ENCODE measurements at places on chromosomes 5 and 9.
A peak's percentile ranks its signal among the peaks of the same experiment; 100 is the strongest.

DNA sequence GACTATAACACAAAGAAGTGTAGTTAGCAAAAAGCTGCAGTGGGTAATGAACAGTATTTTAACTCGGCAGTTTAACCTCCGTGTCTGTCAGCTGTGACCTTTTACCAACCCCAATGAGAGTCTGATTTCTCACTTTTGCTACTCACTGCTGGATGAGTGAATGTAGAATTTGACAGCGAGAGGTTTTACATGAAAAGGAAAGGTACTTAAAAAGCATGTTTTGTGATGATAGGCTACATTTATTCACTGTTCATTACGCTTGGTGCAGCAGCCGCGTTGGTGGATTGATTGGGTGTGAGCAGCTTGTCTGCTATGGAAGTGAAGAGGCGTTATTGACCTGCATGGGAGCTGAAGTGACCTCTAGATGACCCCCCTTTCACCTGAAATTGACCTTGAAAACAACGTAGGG lies 867.7 kb downstream of the NR2F1-AS1 start:
- no peak for DNase-seq

- DNase-seq = no peak
Observed at GRCh38 chr5:169148138-169148740, 152.7 kb downstream of the SLIT3 start.

DNA sequence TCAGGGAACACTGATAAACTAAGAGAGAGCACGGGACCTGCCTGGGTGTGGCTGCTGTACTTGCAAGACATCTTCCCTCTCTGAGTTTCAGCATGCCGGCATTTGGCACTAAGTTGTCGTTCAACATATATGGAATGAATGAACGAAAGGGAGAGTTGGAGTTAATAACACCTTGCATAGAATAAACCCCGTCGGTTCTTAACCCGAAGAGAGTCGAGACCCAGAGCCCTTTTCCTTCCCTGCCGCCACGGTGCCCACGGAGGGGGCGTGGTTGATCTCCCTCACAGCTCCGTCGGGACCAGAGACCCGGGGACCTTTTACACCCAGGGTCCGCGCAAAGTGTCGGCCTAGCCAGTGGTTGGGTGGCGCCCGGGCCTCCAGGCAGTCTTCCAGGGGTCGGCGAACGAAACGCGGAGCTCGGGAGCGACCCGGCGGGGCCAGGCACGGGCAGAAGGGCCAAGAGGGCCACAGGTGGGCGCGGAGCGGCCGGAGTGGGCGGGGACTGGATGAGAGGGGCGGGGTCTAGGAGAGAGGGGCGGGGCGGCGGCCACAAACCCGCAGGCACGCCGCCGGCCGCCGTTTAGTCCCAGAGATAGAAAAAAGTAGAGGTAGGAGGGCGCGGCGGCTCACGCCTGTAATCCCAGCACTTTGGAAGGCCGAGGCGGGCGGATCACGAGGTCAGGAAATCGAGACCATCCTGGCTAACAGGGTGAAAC lies 735 bp upstream of the RPL26L1 start:
- peak; percentile 79 for DNase-seq

GRCh38 chr5:56211298-56211865 lies 21.7 kb downstream of the ANKRD55 start:
- DNase-seq = peak; percentile 32

GRCh38 chr9:80231318-80232236 lies 659.8 kb downstream of the TLE4 start:
- no peak for DNase-seq

- DNase-seq = peak; percentile 3
Observed at GRCh38 chr5:109553846-109554245, 135.9 kb upstream of the MAN2A1 start.

DNA sequence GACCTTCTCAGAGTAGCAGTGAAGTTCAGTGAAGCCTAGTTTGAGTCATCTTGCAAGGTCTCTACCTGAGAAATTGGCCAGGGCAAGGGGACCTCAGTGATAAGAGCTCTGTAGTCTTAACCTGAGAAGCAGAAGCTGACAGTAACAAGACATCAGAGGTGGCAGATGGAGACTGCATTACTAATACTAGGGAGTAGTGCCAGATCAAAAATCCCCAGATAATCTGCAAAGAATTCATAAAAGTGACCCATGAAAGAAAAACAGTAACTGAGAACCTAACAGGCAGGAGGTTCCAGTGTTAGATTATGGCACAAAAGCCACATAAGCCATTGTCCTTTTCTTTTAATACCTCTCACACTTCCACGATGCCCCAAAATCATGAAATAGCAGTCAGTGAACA lies 175.5 kb downstream of the MUSK start:
- no peak for DNase-seq

DNA sequence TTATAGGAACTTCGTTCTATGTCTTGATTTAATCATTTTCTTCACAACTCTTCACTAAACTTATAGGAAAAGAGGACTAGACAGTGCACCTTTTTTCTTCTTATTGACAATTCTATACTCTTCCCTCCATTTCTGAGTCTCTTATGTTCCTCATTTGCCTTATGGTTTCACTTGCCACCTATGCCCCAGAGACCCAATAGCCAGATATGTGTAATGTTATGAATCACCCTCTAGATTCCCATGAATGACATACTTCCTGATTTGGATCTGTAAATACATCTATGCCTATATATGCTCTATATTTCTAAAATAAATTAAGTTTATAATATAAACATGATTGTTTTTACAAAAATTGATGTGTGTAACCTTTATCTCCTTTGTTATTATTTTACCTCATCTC lies 514.1 kb upstream of the MEF2C start:
- DNase-seq = no peak

GRCh38 chr5:105905392-105905791 lies 1765.3 kb downstream of the EFNA5 start:
- DNase-seq = no peak

DNA sequence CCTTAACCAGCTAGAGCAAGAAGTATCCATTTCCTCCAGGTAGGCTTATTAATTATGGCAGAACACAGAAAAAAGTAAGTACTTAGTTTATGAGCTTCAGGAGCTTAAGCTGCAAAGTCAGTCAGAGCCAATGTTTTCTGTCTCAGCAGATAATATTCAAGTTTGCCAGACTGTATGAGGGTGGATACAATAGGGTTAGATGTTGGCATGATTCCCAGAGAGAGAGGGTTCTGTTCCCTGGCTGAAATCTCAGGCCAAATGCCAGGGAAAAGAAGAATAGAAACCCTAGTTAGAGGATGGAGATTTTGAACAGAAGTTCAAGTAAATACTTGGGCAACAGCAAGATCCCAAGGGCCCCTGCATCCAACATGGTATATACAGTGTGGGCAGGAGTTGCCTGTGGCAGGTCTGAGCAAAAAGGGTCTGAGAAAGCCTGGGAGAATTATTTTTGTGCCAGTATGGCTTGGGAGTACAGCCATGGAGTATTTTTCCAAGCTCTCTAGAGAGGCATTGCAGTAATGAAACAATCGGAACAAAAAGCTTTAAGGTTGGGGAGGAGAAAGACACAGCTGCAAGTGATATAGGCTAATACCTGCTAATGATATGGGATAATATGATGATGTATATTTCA lies 31.0 kb upstream of the ISOC1 start:
- no peak for DNase-seq

DNA sequence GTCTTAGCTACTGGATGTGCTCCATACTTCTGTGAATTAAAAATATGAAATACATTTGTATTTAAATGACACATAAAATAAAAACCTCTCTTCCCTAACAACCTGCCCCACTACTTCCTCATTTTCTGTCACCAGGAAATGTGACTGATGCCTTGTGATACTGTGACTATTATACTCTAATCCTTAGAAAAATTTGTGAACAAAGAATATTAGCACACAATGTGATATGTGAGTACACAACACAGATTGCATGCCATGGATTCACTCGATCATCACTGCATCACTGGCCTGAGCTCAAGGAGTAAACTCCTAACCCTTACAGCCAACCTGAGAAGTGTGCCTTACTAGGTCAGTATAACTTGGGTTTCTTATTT lies 281.0 kb downstream of the EFNA5 start:
- DNase-seq = no peak

DNA sequence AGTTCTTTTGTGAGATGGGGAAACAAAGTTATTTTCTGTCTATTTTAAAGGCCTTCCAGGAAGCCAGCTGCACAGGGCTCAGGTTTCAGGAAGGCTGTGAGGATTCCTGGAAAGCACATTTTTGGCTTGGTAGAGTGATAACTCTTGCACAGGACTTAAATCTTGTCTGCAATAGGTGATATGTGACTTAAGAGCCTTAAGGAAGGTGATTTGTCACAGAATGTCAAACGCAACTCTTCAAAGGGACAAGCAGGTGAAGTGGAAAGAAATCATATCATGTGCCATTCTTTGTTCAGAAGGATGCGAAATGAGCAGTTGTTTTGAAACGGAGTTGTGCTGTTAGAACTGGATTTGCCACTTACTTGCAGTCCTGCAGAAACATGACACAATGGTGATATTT lies 459.3 kb downstream of the MAT2B start:
- DNase-seq = no peak

GRCh38 chr5:56116599-56117141 lies 116.5 kb downstream of the ANKRD55 start:
- no peak for DNase-seq

DNA sequence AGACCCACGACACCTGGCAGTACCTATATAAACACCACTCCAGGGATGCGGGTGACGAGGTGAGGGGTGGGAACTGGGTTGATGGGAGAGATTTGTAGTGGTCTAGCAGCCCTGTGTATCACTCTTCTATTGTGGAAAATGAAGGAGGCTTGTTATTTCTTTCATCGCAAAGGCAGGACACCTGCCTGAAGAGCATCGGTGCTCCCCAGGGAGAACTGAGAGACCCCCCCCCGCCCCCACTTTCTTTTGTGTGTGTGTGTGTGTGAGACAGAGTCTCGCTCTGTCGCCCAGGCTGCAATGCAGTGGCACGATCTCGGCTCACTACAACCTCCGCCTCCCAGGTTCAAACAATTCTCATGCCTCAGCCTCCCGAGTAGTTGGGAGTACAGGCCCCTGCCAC lies 8.3 kb upstream of the WDR5 start:
- DNase-seq = no peak

DNA sequence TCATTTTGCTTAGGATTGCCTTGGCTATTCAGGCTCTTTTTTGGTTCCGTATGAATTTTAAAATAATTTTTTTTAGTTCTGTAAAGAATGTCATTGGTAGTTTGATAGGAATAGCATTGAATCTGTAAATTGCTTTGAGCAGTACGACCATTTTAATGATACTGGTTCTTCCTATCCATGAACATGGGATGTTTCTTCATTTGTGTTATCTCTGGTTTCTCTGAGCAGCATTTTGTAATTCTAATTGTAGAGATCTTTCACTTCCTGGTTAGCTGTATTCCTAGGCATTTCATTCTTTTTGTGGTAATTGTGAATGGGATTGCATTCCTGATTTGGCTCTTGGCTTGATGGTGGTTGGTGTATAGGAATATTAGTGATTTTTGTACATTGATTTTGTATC lies 6.3 kb upstream of the UBE2QL1 start:
- DNase-seq = no peak

DNA sequence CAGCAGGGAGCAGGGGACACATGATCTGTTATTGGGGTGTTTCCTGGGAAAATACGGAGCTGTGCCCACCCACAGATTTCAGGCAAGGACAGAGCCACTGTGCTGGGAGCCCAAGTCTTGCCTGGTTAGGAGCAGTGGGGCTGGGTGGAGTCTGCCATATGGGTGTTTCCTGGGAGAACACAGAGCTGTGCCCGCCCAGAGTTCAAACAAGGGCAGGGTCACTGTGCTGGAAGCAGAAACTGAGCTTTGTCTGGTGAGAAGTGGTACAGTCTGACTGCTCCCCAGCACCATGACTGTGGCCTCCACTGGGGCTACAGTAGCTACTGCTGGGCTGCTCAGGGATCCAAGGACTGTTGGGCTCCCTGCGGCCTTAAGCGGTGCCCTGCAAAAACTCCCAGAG lies 135.5 kb downstream of the MCTP1 start:
- no peak for DNase-seq

- no peak for DNase-seq
Observed at GRCh38 chr5:60852940-60853339, 8.9 kb upstream of the ELOVL7 start.

GRCh38 chr5:148746826-148747535 lies 79.4 kb upstream of the ADRB2 start:
- DNase-seq = no peak

GRCh38 chr5:149228618-149229297 lies 42.9 kb upstream of the AFAP1L1 start:
- peak; percentile 77 for DNase-seq

- DNase-seq = peak; percentile 48
Observed at GRCh38 chr9:136544964-136545691, 720 bp downstream of the NOTCH1 start.

- DNase-seq = peak; percentile 4
Observed at GRCh38 chr5:84218546-84218945, 166.1 kb downstream of the EDIL3 start.

DNA sequence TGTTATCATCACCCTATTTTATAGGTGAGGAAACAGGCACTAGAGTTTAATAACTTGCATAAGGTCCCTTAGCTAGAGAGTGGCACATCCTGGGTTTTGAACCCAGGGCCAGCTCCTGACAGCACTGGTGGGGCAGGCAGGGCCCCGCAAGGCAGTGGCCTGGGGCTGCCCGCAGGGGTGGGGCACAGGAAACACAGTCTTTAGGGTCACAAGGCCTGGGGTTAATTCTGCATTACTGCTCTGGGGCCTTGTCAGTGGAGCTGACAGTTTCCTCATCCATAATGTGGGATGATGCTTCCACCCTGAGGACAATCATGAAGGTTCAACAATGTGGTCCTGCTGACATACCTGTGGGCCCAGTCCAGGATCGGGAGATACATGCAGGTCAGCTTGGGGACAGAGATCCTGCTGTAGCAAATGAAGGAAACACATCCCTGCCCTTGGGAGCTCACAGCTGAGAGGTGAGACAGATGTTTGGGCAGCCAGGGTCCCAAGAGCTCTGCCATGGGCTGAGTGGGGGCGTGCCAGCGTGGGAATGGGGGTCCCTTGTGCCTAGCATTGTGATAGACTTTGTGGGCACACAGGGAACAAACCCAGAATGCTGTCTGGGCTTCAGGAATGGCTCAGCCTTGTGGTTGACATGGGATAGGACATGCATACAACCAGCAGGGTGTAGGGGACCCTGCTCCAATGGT lies 14.7 kb downstream of the FGF18 start:
- no peak for DNase-seq

- DNase-seq = no peak
Observed at GRCh38 chr5:163177971-163178370, 259.4 kb upstream of the CCNG1 start.

DNA sequence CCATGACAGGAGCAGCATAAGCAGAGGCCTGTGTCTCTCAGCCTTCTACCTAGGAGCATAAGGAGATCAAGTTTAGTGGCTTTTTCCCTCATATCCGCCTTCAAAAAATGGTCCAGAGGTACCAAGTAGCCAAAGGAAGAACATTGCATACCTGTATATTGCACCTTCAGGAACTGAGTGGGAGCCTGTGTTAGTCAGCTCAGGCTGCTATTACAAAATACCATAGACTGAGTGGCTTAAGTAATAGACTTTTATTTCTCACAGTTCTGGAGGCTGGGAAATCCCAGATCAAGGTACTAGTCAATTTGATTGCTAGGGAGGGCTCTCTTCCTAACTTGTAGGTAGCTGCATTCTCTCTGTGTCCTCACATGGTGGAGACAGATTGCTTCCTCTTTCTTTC lies 597.4 kb upstream of the PTGER4 start:
- no peak for DNase-seq

- no peak for DNase-seq
Observed at GRCh38 chr5:87949676-87950631, 318.7 kb downstream of the TMEM161B start.

All from RKO (cell line).